ENCODE measurements at places on chromosomes 1 and 21. TPM values are rescaled to one million over a fixed set of nuclear protein-coding genes. Genes with fewer than 3 reads are reported as not detected.
A peak's percentile ranks its signal among the peaks of the same experiment; 100 is the strongest.

Gene NTMT2
- not detected for total RNA-seq

Gene CACNA1S
- total RNA-seq = not detected

Gene FCGR2B
- total RNA-seq = 523 TPM

Gene HES4
- not detected for total RNA-seq

Gene TNN
- not detected for total RNA-seq

Gene CYP4B1
- not detected for total RNA-seq

Gene GPR37L1
- not detected for total RNA-seq

Gene PLA2G2A
- not detected for total RNA-seq

Gene IVL
- not detected for total RNA-seq

Gene FALEC
- not detected for total RNA-seq

Gene GPR3
- 3.6 TPM for total RNA-seq

Gene GMEB1
- total RNA-seq = 7.2 TPM

Gene PHLDA3
- total RNA-seq = not detected

Gene UBASH3A
- total RNA-seq = not detected

DNA sequence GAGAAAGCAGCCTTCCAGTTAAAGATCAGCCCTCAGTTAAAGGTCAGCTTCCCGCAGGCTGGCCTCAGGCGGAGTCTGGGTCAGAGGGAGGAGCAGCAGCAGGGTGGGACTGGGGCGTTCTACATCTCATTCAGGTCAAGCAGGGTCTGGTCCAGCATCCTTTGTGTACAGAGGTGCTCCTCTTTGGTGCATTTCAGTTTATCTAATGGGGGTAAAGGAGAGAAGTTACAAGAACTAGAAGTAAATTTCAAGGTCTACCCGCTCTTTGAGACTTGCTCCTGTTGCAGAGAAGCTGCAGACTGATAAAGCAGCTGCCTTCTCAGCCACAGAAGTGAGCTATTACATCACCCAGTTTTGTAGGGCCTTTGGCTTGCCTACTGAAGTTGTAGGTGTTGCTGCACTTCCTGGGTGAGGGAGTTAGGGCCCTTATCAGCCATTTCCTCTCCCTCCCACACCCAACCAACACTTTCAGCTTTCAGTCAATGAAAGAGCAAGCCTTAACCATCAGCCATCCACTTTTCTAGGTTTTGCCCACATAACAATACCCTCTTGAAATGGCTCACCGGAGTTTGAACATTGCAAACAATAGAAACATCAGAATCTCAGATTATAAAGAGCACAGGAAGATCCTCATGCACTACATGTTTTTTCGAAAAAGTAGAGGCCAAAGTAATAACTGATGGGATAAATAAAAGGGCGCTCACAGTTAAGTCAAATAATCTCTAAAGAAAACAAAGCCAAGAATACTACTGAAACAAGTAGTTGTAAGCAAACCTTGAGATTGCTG, 2.8 kb upstream of the NUP210L start:
- no peak for DNase-seq

DNA sequence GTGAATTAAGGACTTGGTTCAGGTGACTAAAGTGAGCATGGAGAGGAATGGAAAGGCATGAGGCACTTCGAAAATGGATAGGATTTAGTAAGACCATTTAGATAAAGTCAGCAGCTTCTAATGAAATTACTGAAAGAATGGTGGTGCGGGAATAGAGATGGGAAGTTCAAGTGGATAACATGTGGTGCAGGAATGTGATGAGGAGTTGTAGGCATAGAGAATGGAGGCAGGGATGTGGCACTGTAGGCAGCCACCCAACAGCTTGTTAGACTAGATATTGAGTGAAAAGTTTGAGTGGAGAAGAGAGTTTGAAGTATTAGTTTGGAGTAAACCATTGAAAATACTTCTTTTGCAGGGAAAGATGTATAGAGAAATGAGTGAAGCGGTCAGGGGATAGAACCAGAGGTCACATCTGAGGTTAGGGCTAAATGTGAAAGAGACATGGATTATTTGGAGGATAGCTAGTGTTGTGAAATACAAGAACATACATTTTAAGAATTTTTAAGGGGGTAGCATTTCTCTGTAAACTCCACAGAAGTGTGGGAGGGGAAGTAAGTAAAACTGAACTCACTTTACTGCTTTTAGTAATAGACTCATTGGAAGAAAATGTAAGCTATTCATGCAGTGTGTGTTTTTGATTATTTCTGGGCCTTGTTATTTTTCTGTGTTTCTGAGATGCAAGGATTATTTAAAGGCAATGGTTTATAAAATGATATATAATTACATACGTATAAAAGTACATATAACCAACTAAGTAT, 46.2 kb downstream of the DYRK1A start:
- DNase-seq = no peak

DNA sequence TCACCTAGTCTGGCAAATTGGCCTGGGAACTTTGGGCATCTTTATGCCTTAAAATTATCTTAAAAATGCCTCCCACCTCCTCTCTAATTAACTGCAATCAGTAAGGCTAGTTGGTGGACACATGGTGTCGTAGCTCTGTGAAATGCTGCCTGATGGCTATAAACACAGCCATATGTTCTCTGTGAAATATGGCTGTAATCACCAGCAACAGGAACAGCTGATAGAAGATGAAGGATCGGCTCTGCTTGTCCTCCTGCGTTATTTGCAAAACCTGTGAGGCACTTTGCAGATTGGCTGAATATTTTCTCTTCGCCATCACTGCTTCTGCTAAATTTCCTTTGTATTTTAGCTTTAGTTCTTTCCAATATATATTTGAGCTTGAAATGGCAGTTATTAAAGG, 419.6 kb downstream of the RWDD3 start:
- no peak for DNase-seq

- DNase-seq = no peak
These were observed 74.5 kb downstream of the S1PR1 start for GRCh38 chr1:101311146-101311920.

DNA sequence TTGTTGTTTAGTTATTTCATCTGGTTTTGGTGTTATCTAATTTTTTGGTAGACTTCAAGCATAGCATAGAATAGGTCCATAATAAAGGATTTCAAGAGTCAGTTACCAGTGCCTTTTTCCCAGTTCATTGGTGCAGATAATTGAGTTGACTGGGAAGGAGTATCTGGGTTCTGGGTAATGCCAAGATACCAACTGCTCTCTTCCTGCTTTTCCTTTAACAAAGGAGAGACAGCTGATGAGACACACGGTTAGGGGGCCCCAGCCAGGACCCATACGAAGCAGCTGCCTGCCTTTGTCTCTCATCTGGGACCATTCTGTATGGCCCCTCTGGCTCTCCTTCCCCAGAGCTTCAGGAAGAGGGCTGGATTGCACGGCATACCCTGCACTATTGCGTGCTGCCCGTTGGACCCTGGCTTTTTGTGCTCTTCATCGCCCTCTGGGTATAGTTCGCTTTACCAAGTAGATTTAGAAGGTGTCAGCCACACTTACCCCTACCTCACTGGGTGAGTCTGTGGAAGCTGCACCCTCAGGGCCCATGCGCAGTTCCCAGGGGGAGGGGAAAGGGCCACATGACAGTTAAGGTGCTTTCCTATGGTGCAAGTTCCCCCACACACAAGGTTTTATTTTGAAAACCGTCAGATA, 7.0 kb downstream of the NAV1 start:
- peak; percentile 62 for DNase-seq

DNA sequence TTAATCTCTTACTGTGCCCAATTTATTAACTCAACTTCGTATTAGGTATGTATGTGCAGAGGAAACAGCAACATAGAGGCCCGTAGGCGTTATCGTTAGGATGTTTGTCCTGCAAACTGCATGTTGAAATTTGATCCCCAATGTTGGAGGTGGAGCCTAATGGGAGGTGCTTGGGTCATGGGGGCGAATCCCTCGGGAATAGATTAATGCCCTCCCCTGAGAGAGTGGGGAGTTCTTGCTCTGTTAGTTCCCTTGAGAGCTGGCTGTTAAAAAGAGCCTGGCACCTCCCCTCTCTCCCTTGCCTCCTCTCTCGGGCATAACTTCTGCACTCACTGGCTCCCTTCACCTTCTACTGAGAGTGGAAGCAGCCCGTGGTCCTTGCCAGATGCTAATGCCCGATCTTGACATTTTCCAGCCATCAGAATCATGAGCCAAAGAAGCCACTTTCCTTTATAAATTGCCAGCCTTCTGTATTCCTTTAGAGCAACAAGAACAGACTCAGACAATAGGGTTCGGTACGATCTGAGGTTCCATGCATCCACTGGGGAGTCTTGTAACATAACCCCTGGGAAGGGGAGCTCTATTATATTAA, 149.0 kb upstream of the RAB4A start:
- peak; percentile 42 for DNase-seq

GRCh38 chr21:45475797-45476570, 66.3 kb downstream of the SLC19A1 start:
- no peak for DNase-seq

DNA sequence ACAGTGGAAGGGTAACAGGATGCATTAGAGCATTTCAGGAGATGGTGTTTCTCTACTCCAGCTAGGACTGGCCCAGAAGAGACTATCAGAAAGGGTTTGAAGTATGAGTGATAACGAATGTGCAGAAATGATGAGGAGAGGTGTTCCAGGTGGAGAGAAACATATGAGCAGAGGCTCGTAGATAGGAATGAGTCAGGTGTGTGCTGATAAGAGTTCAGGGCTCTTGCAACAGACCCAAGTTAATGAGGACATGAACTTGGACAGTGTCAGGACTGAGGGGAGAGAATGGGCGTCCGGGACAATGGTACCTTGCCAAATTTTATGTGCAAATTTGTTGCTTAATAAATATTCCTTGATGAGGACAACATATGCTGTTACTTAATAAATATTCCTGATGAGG, 183.9 kb upstream of the NFIA start:
- no peak for DNase-seq

GRCh38 chr1:186930238-186930637, 101.5 kb downstream of the PLA2G4A start:
- no peak for DNase-seq

GRCh38 chr1:56125316-56125715, 454.0 kb downstream of the PLPP3 start:
- DNase-seq = no peak

DNA sequence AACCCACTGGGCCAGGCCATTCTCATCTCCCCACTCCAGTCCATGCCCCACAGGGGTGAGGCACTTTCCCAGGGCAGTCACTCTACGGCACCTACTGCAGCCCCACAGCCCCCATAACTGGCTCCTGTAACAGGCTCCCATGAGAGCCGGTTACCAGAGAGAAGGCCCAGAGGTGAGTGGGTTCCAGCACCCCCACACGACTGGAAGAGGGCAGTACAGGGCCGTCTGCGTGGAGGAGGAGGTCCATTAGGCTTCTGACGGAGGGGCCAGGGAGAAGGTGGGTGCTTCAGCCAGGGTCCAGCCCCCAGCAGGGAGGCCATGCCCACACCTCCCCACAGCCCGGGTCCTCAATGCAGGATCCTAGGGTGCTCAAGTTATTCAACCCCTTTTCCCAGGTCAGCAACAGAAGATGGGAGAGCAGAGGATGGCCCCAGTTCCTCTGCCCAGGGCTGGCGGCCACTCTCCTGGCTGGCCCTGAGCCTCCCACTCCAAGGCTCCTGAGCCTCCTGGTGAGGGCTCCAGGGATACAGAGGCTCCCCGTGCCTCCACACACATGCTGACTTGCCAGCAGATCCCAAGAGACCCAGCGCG, 1.6 kb downstream of the ACAP3 start:
- DNase-seq = peak; percentile 87

DNA sequence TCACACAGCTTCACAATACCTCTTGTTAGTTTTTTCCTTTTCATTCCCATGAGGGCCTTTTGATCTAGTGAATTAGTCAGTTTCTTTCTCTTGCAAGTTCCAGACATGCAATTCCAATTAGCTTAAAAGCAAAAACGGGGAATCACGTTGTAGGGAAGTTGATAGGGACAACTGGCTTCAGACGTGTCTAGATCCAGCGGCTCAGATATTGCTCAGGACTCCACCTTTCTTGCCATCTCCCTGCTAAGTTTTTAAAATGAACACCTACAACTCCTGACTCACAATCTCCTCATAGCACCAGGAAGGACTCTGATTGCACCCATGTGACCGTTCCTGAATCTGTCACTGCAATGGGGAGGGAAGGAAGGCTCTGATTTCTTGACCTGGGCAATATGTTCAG, 63.8 kb upstream of the ARHGAP29 start:
- DNase-seq = no peak

DNA sequence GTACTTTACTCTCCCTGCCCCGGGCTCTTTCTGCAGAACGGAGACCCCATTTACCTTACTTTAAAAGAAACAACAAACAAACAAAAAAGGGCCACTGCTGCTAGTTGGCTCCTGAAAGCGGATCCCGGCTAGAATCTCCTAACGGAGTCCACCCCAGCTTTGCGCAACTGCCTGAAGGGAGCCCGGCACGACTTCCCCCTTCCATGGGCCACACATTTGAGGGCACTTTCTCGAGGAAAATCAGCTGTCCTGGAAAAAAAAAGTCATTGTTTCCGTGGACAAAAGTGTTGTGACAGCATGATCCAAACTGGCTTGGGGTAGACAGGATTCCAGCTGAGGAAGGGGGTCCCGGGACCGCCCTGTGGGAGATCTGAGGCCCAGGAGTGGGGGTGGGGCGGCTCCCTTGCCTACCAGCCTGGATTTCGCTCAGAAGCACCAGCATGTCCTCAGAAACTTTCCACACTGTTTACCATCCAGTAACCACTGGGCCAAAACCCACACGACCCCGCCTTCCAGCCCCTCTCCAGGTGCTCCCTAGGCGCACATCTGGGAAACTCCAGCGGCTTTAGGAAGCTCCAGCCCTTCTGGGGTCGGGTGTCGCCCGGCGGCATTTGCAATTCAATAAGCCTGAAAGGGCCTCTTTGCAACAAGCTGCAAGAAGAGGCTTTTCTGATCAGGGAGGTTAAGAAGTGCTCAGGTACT, 4.8 kb downstream of the RIPK4 start:
- no peak for DNase-seq

DNA sequence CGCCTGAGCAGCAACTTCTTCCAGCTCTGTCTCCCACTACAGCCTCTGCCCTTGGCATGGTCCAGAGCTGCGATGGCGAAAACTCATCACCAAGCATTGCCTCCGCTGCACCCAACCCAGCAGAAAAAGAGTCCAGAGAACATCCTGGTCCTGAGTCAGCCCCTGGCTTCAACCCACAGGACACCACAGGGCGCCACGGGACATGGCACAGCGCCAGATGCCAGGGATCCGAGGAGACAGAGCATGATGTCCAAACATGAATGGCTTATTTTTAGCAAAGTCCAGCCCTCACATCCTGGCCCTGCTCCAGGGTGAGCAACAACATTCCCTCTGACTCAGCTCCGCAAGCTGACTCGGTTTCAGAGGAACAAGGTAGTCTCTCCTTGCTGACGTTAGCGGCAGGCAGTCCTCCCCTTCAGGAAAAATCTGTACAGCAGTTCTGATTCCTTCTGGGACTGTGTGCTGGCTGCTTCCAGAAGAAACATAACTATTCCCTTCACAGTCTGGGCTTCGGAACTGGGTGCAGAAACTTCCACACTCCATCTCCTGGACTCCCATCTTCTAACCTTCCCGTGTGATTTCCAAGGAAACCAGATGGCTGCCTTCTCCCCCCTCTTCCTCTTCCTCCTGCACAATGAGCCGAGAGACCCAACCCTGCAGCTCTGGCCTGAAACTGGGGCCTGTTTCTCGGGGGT, 131.3 kb downstream of the TOMM20 start:
- no peak for DNase-seq

GRCh38 chr1:36109041-36109679, 15.9 kb downstream of the COL8A2 start:
- no peak for DNase-seq

- DNase-seq = no peak
These were observed 9.0 kb upstream of the GPR153 start for GRCh38 chr1:6269720-6270400.

- DNase-seq = no peak
These were observed 770.9 kb upstream of the TPTE start for GRCh38 chr21:9750341-9751086.

GRCh38 chr1:232684371-232685105, 54.6 kb upstream of the SIPA1L2 start:
- no peak for DNase-seq

GRCh38 chr1:101957771-101958170, 39.0 kb downstream of the OLFM3 start:
- no peak for DNase-seq
